Lung (tissue), 17 donors: ENCODE measurements at places on chromosomes 16 and 17.

DNA sequence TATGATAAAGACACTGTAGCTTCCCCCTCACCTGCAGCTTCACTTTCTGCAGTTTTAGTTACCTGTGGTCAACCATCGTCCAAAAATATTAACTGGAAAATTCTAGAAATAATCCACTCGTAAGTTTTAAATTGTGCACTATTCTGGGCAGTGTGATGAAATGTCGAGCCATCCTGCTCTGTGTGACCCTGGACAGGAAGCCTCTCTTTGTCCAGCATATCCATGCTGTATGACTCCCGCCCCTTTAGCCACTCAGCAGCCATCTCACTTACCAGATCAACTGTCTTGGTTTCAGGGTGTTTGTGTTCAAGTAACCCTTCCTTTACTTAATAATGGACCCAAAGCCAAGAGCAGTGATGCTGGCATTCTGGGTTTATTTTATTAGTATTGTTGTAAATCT is 56.1 kb downstream of the SIAH1 start:
- DNase-seq = no peak

DNA sequence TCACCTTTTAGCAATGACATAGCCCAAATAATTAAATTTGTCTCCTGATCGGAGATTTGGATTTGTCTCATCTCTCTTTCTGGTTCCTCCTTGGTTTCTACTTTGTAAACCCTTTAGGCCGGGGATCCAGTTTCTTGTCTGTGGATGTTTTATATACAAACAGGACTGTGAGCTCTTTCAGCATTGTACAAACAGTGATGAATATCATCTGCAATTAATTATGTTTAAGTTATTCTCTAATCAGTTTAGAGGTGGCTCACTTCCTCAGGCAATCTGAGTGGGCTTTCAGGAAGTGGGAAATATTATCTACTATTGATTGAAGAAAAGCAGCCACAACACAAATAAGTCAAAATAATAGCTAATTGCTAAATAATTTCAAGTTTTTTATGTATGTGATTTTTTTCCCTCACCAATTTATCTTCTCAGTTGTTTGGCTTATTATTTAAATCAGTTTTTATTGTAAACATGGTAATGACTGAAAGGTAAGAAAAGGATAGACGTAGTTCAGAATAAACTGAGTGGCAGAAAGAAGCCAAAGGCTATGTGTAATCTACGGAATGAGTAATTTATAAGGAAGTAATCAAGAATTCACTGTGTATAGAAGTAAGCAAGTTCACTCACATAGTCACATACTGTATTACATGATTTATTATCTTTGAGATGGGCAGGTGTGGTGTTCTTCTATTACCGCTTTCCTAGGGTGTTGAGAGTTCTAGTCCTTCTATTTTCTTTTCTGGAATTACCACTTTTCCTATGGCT is 3.4 kb upstream of the ABCC11 start:
- no peak for DNase-seq

DNA sequence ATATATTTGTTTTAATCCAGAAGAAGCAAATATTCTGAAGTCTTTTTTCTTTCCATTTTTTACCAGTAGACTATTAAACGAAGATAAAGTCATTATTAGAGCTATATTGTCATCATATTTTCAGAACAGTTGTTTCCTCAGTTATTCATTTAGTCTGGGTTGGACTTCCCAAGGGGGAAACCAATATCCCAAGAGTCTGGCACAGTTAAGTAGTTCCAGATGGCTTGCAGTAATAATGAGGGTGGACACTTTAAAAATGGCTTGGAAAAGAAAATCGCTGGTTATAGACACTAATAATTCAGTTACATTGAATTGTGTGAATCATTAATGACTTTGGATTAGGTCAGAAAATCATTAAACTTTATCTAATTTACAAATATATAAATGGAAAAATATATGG is 3.9 kb downstream of the PPM1E start:
- DNase-seq = no peak

DNA sequence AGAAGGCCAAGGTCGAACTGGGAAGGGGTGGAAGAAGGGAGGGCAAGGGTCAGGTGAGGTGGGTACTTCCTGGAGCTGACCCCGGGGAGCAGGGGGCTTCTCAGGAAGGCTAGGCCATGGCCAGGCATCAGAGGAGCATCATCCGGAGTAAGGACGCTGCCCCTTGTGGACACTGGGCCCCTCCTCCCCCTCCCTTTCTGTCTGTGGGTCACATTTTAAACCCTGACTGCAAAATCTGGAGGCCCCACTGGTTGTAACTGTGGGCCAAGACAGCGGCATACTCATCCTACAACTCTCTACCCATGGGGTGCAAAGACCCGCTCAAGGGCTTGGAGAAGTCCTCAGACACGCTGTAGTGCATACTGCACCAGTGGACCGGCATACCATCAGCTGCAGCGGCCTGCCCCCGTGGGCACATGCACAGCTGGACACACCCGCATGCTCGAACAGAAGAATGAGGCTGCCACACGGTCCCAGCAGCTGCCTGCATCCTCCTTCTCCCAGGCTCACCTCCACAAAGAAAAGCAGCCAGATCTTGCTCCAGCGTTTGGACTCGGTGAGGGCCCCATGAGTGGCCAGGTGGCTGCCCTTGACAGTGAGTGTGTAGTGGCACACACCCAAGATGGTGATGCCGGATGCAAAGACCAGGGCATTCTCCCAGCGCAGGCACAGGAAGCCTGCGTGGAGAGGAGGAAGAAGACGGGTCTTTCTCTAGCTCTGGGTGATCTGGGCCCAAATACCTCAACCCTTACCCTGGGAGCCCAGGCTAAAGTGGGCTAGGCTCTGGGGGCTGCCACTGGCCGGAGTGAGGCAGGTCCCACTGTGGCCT is 1.2 kb downstream of the FADS6 start:
- DNase-seq = no peak

DNA sequence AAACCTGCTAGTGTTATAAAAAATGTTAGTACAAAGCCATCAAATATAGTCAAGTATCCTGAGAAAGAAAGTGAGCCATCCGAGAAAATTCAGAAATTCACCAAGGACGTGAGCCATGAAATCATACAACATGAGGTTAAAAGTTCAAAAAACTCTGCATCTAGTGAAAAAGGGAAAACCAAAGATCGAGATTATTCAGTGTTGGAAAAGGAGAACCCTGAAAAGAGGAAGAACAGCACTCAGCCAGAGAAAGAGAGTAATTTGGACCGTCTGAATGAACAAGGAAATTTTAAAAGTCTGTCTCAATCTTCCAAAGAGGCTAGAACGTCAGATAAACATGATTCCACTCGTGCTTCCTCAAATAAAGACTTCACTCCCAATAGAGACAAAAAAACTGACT is 31.7 kb downstream of the RBBP6 start:
- no peak for DNase-seq

DNA sequence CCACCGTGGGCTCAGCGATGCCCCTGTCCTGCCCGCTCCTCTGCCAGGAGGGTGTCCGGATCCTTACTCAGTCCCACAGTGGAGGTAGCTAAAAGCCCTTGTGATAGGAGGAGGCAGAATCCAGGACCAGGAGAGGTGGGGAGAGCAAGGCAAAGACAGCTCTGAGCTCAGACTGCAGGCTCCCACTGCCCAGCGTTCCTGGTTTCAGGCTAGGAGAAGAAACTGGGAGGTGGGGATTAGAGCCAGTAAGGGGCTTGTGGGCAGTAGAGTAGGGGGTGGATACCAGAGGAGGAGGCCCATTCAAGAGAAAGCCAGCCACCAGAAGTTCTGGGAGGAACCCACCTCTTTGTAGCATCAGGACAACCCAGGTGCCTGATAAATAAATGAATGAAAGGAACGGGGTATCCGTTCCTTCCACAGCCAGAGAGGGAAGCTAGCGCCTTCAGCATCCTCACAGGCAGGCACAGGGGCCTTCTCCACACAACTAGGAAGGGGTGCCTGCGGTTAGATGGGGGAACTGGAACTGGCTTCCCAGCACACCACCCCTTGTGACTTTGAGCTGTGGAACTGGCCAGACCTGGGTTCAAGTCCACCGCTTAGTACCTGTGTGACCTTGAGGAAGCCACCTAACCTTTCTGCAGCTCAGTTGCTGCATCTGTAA is 2.3 kb downstream of the IL21R start:
- no peak for DNase-seq

DNA sequence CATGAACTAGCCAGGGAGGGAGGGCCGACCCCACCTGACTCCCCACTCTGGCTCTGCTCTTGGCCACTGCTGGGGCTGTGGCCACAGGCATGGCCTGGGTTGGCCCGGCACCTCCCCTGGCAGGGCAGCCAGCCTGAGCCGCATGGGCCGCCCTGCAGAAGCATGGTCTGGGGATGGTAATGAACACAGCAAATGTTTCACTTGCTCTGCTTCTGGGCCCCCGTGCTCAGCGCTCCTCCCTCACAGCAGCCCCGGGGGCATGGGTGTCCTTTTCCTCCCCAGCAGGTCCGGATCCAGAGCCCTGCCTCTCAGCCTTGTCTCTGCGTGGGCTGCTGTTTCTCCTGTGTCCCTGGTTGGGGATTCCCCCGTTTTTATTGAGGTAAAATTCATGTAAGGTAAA is 30.9 kb upstream of the KCNJ12 start:
- DNase-seq = no peak

DNA sequence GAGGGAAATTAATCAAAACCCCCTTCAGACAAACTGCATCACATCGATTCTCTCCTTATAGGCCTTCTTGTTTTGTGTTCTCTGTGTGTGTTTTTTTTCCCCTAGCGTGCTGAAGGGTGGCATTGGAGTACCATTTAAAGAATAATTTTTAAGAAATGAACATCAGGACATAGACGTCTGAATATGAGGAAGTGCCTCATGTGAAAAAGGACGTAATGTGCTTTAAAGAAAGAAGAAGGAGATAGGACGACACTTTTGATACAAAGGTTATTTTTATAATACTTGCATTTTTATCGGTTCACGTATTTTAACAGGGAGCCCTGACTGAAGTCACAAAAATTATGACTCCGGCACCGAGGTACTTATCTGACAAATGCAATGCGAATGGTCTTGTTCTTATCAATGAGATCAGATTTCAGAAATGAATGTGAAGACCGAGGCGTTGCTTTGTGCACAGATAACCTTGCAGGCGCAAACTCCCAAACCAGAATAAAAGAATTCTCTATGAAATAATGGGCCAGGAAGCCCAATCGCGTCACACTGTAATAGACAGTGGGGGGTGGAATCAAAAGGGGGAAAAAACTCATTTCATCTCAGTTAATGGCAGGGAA is 606.3 kb downstream of the MAF start:
- DNase-seq = no peak

- no peak for DNase-seq
Measured at GRCh38 chr17:16439303-16439791, 24.0 kb downstream of the TRPV2 start.

DNA sequence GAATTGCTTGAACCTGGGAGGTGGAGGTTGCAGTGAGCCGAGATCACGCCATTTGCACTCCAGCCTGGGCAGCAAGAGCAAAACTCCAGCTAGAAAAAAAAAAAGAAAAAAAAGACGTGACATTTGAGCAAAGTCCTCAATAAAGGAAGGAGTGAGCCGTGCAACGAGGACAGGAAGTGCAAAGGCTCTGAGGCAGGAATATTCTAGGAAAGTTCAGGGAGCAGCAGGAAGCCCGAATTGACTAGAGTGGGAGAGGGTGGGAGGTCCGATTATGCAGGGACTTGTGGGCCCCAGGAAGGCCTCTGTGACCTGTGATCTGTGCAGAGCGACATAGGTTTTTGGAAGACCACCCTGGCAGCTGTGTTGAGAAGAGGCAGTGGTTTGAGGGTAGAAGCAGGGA is 8.6 kb upstream of the LASP1NB start:
- DNase-seq = no peak

- DNase-seq = no peak
Measured at GRCh38 chr16:78832100-78832499, 732.6 kb downstream of the WWOX start.

DNA sequence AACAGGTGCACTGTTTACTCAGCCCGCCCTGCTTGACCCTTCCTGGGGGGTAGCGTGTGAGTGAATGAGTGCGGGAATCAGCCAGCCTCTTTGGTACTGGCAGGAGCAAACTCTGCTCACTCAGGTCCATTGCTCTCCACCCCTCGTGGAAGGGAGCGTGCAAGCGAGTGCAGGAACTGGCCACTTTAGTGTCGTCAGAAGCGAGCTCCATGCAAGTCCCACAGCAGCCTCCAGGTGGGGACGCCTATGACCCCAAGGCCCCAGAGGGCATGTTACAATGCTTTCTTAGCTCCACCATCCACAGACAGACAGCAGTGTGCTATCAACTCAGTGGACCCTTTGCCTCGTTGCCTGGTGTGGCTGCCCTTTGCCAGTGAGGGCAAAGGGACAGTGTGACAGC is 1025.1 kb upstream of the CDH8 start:
- no peak for DNase-seq

DNA sequence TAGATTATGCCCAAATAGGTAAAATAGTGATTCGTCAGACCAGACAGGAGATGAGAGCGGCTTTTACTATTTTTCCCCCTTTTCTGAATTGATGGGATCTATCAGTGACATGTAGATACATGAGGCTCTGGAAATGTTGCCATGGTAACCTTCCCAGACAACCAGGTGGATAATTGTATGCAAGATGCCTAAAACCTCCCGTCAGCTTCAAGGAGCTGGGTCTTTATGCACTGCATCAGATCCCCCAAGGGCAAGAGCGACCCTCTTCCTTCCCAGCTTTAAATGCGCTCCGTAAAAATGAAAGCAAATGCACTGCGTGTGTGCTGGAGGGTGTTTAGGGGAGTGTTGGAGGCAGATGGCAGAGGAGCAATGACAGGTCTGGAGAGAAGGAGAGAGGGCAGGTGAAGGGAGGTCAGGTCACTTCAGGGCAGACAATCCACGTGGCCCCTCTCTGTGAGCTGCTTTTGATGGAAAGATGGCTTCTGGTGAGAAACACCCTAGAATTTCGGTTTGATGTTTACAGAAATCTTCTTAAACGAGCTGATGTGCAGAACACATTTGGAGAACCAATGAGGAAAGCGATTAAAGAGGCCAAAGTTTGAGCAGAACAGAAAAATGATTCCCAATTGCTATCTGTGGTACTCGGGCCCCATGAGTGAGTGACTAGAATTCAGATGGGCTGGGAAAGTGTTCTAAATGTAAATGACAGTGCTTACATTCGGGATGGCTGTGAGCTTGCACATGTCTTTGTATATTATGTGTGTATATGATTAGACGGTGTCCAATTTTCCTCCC is 461.7 kb upstream of the HSBP1 start:
- no peak for DNase-seq

- no peak for DNase-seq
Measured at GRCh38 chr17:77125432-77125901, 15.3 kb upstream of the SEC14L1 start.

GRCh38 chr16:79320956-79321355 is 279.6 kb downstream of the MAF start:
- no peak for DNase-seq

- no peak for DNase-seq
Measured at GRCh38 chr17:5789528-5789927, 205.2 kb upstream of the NLRP1 start.
